T follicular helper cell (primary cell): ENCODE measurements at places on chromosomes 1 and 21.

GRCh38 chr1:183275322-183275721, 89.3 kb downstream of the LAMC2 start:
- DNase-seq = no peak

GRCh38 chr1:163744301-163744887, 422.6 kb downstream of the NUF2 start:
- DNase-seq = no peak

GRCh38 chr1:213256438-213257087, 205.5 kb downstream of the RPS6KC1 start:
- no peak for DNase-seq

DNA sequence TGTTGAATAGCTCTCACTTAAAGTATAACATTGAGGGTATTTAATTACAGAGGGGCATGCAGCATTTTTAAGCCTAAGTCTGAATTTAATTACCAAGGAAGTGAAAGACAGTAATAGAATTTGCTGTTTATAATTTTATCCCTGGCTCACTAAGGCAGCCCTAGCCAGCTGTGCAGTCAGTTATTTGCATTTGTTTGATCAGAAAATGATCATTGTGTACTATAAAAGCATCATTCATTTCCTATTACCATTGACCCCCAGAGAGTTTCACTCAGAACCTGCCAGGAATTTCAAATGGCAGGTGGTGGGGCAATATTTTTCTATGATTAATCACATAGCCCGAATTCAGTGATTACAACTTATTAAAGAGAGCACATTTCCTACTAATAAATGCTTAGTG, 277.1 kb upstream of the KAZN start:
- DNase-seq = no peak

- no peak for DNase-seq
Observed at GRCh38 chr1:46396441-46397398, 2.6 kb downstream of the FAAH start.

DNA sequence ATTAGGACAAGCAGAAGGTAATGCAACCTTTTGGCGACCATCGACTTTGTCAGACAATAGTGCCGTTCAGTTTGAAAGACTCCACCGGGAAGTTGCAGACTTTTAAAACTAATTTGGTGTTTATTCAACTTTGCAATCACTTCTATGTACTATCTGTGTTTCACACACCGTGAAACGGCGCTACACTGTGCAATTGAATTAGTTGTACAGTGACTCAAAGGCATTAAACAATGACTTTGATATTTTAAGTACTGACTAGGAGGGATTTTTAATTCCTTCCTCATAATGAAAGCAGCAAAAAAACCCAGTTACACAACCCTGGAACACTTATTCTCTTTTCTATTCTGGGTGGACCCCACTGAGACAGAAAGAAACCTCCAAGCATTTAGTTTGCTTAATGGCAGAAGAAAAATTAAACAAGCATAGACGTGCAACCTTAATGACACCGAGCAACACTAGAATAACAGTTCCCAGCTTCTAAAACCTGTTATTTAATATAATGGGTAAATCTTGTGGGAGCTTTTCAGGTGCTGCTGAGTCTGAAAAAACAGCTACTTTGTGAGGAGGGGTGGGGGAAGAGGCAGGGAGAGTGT, 176.8 kb downstream of the LMO4 start:
- DNase-seq = no peak

GRCh38 chr1:204212715-204213114, 1.1 kb downstream of the GOLT1A start:
- no peak for DNase-seq

GRCh38 chr1:235391874-235392273, 24.6 kb downstream of the TBCE start:
- DNase-seq = no peak

- no peak for DNase-seq
Observed at GRCh38 chr1:38533772-38534472, 325.6 kb downstream of the RRAGC start.

DNA sequence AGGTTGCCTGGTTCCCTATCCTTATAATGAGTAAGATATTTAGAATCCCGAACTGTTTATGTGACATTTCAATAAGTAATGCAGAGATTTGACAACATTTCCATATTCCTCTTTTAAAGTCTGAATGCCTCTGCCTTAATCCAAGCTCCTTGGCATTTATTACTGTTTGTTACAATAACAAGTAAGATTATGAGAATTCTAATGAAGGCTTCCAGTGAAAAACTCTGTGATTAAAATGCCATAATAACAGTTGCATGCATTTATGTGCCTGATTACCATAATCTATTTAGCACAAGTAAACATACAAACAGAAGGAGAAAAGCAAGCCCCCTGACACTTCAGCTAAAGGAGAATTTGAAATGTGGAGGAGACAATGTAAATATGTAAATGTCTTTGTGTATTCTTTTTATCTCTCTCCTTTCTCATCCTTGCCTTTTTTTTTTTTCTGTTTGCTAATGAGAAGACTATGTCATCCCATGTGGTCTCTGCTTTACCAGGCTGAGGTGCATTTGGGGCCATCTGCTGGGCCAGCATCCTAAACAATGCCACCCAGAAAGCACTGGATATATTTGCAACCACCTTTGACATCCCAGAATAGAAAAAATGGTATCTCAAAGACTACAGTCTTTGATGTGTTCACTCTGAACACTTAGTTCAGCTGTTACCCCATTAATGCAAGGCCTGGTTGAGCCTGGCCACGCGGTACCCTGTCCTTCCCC, 17.2 kb upstream of the OLIG2 start:
- no peak for DNase-seq

DNA sequence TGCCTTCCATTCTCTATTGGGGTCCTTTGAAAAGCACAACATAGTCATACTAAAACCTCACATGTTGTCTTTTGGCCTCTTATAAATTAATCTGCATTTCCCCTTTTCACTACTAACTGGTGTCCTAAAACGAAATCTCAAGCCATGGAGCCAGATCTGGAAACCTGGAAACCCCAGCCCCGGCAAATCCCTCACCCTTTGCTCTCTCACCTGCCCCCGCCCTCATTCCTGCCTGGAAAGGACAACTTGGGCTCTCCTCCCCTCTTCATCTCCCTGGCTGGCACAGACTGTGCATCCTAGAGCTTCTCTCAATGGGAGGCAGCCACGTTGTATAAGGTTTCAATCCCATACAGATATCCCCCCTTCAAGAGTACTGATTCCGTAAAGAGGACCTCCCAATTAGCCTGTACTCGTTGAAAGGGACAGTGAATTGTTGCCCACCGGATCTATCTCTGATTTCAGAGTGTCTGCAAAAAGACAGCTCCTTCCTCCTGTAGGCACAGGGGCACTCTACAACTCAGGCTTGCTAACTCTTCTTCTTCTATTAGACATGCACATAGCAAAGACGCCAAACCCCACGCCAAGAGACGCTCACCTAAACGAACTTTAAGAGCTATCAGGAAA, 1.4 kb downstream of the DUSP10 start:
- DNase-seq = no peak

GRCh38 chr21:41361786-41362604, at the start of gene MX2:
Gene MX2, plus strand, starts transcription at chr21:41362027. Its CDS starts 14,880 bp downstream, at chr21:41376907.
- peak; percentile 80 for DNase-seq

- DNase-seq = no peak
Observed at GRCh38 chr1:98964198-98964597, 40.5 kb downstream of the PLPPR5 start.

DNA sequence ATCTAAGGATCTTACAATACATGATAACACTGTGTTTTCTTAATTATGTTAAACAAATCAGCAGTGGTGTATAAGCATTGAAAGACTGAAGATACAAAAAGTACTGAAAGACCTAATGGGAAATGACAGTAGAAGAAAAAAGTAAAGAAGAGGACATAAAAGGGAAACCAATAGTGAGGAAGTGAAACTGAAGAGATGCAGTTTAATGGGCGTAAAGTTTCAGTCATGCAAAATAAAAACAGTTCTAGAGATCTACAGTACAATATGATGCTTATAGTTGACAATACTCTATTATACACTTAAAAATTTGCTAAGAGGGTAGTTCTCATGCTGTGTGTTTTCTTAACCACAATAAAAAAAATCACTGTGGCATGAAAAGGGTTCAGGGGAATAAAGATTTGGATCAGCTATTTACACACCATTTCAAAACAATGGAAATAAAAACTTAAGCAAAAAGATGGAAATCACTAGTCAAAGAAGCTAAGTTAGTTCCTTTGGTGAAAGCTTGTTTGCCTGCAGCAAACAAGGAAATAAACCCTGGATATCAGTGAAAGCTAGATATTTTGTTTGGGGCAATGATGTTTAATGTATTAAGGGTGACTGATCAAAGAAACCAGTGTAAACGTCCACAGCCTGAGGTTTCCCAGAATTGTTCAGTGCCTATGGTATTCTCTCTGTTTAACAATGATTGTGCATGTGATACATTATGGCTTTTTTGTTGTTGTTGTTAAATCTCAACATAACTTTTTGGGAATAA, 1160.8 kb upstream of the ADGRL2 start:
- no peak for DNase-seq

- no peak for DNase-seq
Observed at GRCh38 chr21:38742580-38743260, 63.0 kb upstream of the ETS2 start.

DNA sequence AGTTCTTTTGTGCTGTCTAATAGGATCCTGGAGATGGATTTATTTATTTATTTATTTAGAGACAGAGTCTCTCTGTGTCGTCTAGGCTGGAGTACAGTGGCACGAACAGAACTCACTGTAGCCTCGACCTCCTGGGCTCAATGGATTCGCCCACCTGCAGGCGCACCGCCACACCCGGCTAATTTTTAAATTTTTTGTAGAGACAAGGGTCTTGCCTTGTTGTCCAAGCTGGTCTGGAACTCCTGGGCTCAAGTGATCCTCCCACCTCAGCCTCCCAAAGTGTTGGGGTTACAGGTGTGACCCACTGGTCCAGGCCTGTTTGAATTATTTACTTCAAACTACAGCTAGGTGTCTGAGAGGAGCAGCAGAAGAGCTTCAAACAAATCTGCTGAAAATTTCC, 9.6 kb upstream of the SPEN start:
- DNase-seq = no peak

DNA sequence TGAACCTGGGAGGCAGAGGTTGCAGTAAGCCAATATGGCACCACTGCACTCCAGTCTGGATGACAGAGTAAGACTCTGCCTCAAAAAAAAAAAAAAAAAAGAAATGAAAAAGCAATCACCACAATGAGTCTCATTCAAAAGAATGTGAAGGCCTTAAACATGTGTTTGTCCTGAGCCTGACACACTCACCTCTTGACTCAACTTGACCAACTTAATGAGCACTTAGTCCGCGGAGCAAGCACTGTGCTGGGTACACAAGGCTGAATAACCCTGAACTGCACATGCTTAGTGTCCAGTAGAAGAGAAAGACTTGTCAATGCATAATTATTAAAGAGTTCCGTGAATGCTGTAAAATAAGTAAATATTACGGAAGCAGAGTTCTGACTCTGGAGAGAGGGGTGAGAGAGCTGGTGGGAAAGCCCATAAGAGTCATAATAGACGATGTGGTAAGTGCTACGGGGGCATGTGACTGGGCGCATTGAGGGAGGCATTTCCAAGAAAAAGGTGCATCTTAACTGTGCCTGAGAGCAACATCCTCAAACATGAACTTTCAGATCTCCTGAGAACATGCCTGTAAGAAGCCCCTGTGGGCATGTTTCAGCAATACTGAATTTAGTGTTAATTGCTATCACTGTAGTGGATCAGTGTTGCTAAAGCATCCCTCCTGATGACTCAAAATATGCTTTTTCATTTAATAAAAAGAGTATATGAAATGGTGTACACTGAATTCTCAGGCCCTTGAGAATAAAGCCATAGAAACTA, 27.2 kb downstream of the MCOLN2 start:
- no peak for DNase-seq

DNA sequence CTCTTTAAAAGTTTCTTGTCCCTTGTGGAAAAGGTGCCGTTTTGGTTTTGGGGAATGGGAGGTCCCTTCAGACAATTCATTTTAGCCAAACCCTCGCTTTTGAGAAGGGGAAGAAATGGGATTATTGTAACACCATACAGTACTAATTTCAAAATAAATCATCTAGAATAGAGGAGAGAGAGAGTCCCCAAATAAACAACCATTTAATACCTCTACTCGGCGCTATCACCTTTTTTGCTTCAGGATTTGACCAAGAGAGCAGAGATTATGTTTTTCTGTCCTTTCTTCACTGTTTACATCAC, 770 bp upstream of the RC3H1 start:
- DNase-seq = no peak

DNA sequence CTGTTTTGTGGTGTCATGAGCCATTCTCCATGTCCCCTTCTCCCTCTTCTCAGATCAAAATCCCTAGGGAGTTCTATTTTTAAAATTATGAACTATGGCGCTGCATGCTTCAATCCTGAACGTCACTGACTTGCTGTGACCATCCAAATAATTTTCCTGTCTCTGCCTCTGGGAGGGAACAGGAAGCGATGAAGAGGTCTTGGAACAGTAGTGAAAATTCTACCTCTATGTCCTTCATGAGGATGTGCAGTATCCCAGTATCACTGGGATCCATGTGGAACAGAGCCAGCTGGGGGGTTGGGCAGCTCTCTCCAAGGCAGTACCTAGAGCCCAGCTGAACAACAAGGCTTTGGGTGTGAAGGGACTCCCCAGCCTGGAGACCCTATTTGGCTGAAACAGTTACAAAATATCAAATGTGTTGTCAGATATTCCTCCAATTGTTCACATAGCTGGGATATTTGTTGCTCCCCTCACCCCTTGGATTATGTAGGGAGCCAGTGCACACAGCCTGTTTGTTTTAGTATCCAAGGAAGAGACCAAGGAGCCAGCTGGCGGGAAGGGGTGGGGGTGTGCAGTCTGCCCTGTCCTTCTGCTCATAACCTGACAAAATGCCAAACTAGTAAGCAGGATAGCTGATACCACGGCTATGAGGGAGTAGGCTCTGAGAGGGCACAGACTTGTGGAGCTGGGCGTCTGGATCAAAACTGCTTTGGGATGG, 7.6 kb downstream of the DCLRE1B start:
- DNase-seq = no peak

GRCh38 chr21:14520535-14520934, 25.6 kb downstream of the SAMSN1 start:
- DNase-seq = no peak

GRCh38 chr21:28104346-28104745, 888.3 kb downstream of the LTN1 start:
- no peak for DNase-seq

DNA sequence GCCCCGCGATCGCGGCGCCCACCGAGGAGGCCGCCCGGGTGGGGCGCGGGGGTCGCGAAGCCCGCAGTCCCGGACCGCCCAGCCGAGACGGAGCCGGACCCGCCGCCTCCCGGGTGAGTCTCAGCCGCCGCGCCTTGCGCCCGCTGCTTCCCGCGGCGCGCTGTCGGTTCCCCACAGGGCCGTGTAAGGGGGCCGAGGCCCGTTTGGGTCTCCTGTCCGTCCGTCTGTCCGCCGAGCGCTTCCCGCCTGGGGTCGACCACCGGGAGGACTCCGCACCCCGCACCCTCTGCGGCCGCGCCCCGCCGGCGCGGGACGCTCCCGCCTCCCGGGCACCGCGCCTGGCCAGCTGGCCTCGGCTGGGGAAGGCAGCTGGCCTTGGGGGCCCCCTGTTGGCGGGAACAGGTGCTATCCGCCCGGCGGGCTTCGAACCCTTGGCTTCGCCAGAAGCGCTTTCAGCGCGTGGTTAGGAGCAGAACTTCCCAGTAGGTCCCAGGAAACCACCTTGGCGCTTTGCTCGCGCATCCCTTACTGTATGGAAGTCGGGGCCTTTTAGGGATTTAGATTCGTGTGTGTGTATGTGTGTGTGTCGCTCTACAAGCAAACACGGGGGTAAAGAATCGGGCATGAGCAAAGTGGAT, 414 bp downstream of the TMEM51 start:
- DNase-seq = no peak

- DNase-seq = no peak
Observed at GRCh38 chr1:106962591-106962990, 93.9 kb upstream of the PRMT6 start.

GRCh38 chr21:18147678-18148077, 97.0 kb upstream of the CHODL start:
- DNase-seq = no peak
